Stimulated activated CD4-positive, alpha-beta T cell treated with anti-CD3 and anti-CD28 coated beads, Interleukin-2, amount 100 ng/mL, for 4 hours (primary cell): ENCODE measurements at places on chromosomes 7 and 10.

GRCh38 chr10:15863323-15863722 lies 3.0 kb upstream of the MINDY3 start:
- DNase-seq: no peak

DNA sequence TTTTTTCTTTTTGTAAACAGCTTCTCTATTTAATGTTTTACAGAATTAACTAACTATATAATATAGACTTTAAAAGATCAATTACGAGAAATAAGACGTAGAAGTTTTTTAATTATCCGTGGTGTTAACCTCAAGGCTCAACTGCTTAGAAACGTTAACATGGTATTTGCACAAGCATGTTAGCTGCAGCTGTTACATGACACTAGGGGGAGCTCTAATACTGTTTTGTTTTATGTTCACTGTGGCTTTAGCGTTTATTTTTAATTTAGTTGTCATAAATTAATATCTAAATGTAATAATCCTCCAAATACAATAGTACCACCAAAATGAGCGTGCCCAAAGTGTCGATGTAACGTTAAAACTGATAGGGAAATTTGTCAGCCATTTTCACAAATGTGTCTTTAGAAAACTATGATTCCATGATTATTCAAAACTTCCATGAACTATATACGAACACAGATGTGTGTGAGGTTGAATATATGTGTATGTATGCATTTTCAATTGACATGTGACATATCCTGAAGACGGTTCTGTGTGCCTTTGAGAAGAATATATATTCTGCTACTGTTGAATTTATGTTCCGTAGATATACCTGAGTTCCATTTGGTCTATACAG lies 828.8 kb upstream of the MBL2 start:
- no peak for DNase-seq

GRCh38 chr10:114294549-114294948 lies 55.5 kb downstream of the VWA2 start:
- no peak for DNase-seq

GRCh38 chr10:102753718-102754117 lies 10.0 kb downstream of the WBP1L start:
- no peak for DNase-seq

GRCh38 chr10:104639590-104640338 lies 1.3 kb upstream of the SORCS3 start:
- no peak for DNase-seq

DNA sequence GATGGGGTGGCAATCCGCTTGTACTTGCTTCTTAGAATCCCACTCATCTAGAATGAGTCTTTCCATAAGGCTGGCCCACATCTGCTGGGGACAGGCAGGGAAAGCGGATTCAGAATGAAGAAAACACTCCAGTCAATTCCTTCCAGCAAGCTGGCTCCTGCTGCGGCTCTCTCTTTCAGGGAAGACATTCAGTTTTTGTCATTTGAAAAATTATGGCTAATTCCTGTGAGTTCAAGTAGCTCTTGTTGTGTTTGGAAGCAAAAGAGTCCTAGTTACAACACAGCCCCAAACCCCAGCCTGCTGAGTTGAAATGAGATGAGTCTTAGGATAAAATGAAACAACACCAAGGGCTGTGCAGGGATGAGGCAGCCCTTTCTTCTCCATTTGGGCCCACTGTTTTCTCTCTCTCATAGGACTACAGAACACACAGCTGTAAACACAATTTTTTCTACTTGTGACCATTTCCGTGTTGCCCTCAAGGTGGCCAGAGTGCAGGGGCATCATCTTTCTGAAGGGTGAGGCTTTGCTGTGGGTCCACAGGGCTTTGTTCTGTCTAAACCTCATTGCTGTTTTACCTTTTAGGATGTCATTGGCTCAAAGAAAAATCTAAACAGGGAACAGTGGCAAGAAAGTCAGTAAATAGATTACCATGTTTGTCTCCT lies 90.8 kb upstream of the EEPD1 start:
- no peak for DNase-seq

DNA sequence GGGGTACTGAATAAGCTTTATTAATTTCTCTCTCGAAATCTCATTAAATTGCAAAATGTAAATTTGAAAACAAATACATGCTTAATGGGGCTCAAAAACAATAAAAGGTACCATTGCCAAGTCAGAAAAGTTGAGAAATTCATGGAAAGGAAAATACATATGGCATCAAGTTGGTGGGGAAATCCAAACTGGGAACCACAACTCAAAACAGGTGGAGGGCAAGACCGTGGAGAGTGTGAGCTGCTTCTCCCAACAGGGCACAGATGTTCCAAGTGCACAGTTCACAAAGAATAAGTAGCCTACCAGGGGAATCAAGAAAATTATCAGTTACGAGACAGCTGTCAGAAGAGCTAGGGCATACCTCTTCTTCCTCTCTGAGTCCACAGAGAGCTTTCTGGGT lies 26.6 kb downstream of the MKX start:
- no peak for DNase-seq

DNA sequence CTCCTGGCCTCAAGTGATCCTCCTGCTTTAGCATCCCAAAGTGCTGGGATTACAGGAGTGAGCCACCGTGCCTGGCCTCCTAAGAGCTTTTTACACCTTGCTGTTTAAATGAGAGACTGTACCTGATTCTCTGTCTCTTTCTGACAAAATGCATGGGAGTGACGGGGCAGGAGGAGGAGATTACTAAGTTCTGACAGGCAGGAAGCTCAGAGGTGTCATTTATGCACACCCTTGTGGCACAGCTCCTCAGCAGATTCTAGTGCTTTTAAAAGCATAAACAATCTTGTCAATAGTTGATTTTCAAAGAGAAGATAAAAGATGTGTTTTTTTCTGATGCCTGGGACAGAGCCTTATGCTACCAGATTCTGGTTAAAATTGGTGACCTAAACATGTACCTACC lies 39.7 kb upstream of the STEAP4 start:
- DNase-seq: no peak
